ENCODE measurements at places on chromosomes 2 and 18.

- no peak for DNase-seq
Observed at GRCh38 chr18:26386441-26386840, 160.2 kb downstream of the TAF4B start.

DNA sequence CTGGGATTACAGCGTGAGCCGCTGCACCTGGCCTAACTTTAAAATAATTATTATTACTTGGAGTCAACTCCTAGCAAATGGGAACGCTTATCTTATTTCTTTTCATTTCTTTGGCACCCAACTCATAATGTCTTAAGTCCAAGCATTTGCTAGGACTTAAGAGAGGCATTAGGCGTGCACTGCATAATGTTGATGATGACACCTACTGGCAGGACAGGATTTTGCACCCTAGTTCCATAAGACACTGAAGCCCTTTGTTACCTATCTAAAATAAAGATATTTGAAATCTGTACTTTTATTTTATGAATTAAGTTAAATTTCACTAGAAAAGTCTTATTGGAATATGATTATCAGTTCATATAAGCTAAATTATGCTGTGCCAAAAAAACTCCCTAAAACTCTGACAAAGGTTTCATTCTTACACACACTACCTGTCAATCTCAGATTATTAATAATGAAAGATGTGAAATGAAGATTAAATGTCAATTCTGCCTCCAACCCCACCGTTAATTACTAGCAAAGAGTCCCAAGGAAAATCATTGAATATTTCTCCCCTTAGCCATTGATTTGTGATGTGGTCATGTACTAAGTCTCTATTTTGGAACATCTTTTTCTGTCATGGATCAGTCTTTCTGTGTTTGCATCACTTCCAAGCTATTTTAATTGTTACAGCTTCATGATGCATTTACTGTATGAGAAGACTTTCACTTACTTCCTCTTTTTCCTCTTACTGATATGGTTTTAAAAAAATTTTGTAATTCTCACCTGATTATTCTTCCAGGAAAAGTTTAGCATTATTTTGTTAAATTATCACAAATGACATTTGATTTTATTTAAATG lies 12.7 kb upstream of the CDH2 start:
- no peak for DNase-seq

- no peak for DNase-seq
Observed at GRCh38 chr2:134139611-134140010, 114.3 kb upstream of the MGAT5 start.

- no peak for DNase-seq
Observed at GRCh38 chr2:30190637-30191036, 40.7 kb upstream of the LBH start.

GRCh38 chr2:40758401-40759155 lies 306.7 kb upstream of the SLC8A1 start:
- DNase-seq = no peak

- no peak for DNase-seq
Observed at GRCh38 chr2:237062585-237062984, 23.1 kb upstream of the COPS8 start.

- DNase-seq = no peak
Observed at GRCh38 chr2:207315131-207315530, 149.4 kb upstream of the KLF7 start.

DNA sequence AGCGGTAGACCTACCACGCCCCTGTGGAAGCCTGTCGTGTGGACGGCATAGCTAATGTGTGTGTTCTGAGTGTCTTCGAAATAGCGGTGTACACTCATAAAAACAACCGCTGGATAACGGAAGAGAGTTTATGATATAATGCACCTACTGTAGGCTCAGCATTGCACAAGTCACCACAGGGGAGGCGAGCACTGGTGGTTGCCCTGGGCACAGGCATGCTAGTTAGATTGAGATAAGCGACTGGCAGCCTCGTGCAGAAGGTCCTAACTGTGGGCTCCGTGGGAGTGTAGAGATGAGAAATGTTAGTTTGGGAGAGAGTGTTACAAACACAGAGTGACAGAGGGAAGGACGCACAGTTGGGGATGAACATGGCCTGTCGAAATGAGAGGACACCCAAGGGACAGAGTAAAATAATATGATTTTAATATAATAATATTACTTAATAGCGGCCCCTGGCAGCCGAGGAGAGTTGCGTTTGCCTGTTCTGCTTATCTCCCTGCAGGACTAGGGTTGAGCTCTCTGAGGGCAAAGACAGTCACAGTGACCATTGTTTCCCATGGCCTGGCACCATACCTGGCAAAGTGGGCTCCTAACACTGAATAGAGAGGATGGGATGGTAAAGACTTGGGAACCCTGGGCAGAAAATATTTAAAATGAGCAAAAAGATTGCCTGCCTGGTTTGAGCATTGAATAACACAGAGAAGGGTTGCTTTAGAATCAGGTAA lies 204.2 kb downstream of the GBX2 start:
- no peak for DNase-seq

- no peak for DNase-seq
Observed at GRCh38 chr2:8134985-8135682, 546.7 kb upstream of the ID2 start.

DNA sequence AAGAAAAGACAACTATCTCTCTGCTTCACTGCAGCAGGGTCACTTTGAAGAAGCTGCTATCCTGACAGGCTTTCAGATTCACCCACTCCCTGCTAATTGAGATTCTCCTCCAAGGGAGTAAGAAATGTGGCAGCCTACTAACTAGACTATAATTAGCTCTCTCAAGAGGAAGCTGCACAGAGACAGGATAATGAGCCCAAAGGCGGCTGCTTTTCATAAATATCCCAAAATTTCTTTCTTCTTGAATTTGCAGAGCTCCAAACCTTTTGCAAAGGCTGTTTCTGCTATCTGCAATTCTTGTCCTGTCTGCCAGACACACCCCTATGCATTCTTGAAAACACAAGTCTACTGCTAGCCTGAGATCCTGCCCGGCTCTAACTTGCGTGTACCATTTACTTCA lies 54.0 kb upstream of the RNU4ATAC start:
- no peak for DNase-seq

- no peak for DNase-seq
Observed at GRCh38 chr2:31053929-31054782, 84.1 kb downstream of the GALNT14 start.

Measured in SW 1271 (cell line).